Activated T-cell treated with anti-CD3 and anti-CD28 coated beads for 48 hours (primary cell): ENCODE measurements at places on chromosomes 11 and 22.

GRCh38 chr22:19088866-19089595, 33.2 kb downstream of the DGCR2 start:
- no peak for DNase-seq

- DNase-seq: no peak
These were observed 380.3 kb upstream of the PITPNB start for GRCh38 chr22:28299309-28299708.

- no peak for DNase-seq
These were observed 160.9 kb downstream of the C11orf91 start for GRCh38 chr11:33539751-33540150.

DNA sequence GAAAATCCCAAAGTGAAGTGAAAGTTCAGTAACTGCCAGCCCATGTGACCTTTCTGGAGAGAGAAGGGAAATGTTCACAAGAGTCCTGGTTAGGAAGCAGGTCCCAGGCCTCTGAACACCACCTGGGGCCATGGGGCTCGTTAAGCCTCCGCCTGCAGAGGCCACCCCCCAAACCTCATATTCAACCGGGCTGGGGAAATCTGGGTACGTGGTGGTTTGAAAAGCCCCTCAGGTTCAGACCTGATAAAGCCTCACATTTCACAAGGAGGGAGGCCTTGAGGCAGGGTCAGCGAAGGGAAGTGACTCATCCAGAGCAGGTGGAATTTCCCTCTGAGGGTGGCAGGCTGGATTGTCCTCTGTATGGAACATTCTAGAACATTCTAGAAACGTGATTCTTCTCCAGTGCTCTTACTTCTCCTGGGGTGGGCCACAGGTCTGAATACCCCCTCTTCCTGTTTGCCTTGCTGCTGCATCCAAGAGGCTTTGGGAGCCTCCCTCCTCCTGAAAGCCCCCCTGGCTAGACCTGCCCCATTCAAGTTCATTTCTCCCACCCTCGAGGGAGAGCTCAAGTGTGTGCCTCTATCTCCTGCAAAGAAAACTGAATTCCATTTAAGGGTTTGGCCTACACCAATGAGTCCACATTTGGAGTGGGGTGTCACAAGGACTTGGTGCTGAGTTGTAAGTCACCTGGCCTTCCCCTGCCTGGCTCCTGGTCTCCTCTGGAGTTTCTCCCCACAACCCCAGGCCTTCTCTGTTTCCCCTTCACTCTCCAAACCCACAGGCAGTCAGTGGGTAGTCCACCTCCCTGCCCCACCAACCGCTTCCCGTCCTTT, 6.3 kb downstream of the FXYD2 start:
- no peak for DNase-seq

DNA sequence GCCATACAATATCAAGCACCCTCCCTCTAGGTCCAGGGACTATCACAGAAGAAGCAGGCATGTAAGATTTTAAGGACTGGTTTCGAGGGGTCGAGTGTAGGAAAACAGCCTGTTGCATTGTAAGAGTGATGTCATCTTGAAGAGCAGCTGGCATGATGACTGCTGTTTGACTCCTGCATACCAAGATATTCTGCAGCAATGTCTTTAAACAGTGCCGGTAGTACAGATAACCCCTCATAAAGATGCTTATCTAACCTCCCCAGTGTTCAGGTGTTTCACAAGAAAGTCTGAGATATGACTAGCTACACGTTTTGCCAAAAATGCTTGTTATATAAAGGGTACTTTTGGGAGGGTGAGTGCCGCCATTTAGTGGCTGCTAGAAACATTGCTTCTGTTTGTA, 12.0 kb downstream of the FAM111A start:
- DNase-seq: no peak

- no peak for DNase-seq
These were observed 4.7 kb downstream of the BSX start for GRCh38 chr11:122976734-122977469.

DNA sequence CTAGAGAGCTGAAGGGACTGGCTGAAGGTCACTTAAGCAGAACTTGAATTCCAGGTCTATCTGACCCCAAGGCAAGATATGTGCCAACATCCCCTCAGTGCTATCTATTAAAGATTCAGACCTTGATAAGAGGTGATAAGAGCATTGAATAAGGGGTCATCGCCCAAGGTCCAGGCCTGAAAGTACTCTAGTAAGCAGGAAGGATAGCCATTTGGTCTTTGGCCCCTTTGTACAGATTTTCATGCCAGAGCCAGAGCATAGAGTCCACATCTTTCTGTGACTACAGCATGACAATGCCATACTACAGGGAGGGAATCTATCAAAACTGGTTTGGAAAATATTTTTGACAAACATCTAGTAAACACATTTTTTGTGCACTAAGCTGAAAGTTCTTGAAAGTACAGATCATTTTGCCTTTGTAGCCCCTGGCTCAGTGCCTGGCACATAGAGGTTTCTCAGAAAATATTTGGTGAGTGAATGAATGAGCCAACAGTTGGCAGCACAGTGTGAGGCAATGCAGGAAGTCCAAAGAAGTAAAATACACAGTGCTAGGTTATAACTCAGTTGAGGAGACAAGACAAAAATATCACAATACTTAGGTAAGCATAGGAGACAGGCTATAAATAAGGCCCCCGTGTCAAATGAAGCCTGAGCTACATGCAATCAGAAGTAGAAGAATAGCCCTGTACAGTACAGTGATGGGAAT, 15.1 kb upstream of the RRAS2 start:
- no peak for DNase-seq

GRCh38 chr11:88474655-88475054, 137.1 kb upstream of the CTSC start:
- DNase-seq: no peak

DNA sequence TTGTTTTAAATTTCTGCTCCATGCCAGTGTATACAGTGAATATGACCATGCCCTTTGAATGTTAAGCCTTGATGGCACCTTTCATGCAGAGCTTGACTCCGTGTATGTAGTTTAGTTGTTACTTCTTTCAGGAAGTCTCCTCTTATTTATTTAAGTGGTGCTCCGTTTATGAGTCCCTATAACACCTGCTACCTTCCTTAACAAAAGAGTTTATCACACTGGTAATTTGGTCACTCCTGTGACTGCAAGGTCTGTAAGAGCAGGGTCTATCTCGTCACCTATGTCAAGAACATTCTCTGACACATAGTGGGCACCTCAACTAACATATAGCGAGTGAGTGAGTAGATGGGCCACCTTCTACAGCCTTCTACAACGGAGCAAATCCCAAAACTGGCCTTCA, 152.5 kb downstream of the CCDC34 start:
- no peak for DNase-seq

DNA sequence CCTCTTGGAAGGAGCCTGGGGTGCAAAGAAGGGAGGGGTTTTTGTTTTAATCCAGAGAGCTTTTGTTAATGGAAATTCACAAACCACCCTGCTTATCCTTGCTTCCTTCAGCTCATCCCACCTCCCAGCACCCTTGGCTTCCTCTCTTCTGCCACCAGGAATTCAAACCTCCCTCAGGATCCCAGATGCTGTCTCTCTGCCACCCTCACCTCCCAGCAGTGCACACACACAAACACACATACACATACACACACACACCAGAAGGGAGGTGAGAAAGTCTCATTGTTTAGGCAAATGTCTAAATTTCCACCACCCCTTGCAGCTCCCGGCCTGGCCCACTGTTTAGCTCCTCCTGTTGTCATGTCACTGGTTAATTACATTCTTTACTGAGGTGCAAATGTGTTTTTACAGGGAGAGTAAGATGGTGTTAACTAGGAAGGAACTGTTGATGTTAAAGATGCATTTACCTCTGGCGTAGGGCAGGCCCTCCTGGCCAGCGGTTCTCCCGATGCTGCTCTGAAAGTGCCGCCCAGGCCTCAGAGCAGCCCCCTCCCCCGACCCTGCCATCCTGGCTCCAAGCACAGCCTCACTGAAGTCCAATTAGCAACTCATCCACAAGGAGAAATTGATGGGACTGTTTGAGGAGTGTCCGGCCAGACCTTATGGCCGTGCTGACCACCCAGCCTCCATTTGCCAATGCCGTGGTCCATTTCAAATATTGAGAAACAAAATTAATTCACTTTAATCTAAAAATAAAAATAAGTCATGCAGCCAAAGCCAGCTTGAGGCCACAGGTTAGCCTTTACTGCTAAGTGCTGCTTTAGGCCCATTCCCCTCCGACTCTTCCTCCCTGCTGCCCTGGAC, 165.4 kb downstream of the FEZ1 start:
- no peak for DNase-seq

DNA sequence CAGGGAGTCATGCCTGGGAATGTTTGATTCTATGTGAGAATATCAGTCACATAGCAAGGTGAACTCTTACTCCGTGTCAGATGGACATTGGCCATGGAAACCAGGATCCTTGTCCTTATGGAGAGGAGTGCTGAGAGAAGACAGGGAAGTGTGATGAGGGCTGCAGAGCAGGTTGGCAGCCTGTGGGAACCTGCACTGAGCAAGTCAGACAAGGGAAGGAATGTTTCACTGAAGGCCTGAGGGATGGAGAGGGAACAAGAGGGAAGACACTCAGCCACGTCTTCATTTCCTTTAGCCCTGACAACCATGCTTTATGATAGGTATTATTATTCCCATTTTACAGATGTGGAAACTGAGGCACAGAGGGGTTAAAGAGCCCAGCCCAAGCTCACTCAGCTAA, 38.4 kb upstream of the HORMAD2 start:
- DNase-seq: no peak

GRCh38 chr22:17817511-17818065, 43.3 kb upstream of the BID start:
- DNase-seq: no peak

GRCh38 chr11:102148059-102148458, 37.8 kb downstream of the YAP1 start:
- DNase-seq: no peak

DNA sequence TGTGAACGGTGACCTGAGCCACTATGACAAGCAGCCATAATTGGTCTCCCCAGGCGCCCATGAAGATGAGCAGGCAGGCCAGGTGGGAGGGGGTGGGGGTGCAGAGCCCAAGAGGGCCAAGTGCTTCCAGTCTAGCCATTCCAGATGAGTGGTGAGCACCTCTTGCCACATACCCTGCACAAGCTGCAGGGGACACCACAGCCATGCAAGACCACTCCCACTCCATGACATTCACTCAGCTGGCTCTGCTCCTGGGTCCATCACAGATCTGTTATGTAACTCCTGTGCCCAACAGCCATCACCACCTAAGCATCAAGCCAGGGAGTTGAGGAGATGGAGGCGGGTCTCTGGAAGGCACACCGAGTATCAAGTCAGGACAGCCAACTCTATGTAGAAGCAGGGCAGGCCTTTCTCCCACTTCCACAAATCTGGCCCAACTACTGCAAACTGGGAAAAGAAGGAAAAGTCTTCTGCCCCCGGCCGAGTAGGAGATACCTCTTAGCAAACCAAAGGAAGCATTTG, 8.4 kb downstream of the TMEM184B start:
- DNase-seq: no peak

DNA sequence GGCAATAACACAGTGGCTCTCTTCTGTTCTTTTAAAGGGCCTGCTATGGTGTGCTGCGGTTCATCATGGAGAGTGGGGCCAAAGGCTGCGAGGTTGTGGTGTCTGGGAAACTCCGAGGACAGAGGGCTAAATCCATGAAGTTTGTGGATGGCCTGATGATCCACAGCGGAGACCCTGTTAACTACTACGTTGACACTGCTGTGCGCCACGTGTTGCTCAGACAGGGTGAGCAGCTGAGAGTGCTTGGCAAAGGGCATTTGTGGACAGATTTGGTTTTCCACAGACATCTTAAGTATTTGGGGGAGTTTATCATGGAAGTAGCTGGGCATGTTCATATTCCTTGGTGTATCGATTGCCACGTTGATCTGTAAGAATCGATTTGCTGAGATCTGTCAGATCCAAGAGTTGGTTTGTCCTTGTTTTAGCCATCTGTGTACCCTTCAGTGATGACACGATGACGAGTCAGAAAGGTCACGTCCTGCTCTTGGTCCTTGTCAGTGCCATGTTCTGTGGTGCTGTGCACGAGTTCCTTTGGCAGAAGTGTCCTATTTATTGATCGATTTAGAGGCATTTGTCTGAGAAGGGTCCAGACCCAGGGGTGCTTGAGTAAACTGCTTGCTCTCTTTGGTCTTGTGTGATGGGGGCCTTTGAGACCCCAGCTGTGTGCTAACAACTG, 4.8 kb downstream of the RPS3 start:
- no peak for DNase-seq

DNA sequence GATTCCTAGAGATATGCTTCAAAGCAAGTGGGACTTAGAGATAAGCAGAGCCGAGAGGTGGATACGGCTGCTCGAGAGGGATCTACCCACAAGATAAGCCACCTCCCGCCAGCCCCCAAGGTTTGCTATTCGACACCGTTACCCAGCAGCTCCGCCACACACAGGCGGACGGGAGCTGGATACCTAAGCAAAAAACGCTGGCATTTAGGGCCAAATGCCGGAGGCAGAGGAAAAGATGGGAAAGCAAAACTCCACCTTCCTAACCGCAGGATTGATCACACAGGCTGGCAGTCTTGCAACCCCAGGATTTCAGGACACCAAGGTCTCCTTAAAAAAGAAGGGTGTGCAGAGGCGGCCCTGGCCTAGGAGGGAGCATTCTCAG, 709 bp downstream of the FTH1 start:
- peak; percentile 23 for DNase-seq

- DNase-seq: no peak
These were observed 27.9 kb downstream of the GNAZ start for GRCh38 chr22:23098230-23098705.

GRCh38 chr11:9601876-9602199, 28.4 kb downstream of the WEE1 start:
- DNase-seq: no peak

- DNase-seq: no peak
These were observed 30.6 kb downstream of the ARVCF start for GRCh38 chr22:19986011-19986409.

DNA sequence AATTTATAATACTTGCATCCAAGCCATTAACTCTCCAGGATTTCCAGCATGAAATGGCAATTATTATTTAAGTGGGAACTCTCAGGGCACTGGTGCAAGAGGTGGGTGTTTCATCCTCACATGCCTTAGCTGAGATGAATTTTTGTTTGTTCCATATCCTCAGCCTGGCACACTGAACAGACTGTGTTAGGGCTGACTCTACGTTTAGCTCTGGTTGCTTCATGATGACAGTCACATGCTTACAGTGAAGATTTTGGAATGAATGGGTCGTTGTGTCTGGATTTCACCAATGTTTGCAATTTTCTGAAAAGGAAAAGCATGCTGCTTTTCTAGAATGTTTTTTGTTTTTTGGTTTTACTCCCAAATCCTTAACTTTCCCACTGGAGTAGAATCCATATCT, 246.6 kb downstream of the INSC start:
- DNase-seq: no peak

DNA sequence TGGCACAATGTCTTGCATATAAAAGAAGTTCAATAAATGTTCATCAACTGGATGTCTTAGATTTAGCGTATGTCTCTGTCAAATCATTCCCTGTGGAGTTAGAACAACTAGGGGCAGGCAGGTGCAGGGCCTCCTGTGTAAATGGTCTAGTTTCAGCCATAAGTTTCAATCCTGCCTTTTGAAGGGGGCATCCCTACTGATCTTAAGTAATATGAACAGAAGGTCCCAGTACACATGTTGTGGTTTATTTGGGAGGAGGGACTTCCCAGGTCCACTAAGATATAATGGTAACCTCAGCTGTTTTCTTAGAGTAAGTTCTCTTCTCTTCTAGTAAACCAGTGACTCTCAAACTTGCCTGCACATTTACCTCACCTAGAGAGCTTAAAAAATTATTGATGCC, 19.8 kb downstream of the TTC12 start:
- no peak for DNase-seq

- no peak for DNase-seq
These were observed 566.6 kb downstream of the TMEM135 start for GRCh38 chr11:87604350-87604749.
